Activated CD4-positive, alpha-beta T cell treated with anti-CD3 and anti-CD28 coated beads, Interleukin-2, amount 10 ng/mL, durations not matched to agents 24 days and 14 days (primary cell): ENCODE measurements at places on chromosomes 4 and X. TPM values are rescaled to one million over a fixed set of nuclear protein-coding genes. Genes with fewer than 3 reads are reported as not detected.

ASB12 gene
- not detected in 2 replicates for total RNA-seq

TLR3 gene
- not detected in 2 replicates for total RNA-seq

RTL9 gene
- total RNA-seq: not detected in 2 replicates

MAGEC2 gene
- not detected in 2 replicates for total RNA-seq

PPARGC1A gene
- not detected in 2 replicates for total RNA-seq

LDB2 gene
- not detected in 2 replicates for total RNA-seq

UGT8 gene
- 0.12 TPM in 1 of 2 replicates, not detected in the other for total RNA-seq

UGT2B15 gene
- total RNA-seq: not detected in 2 replicates

USP53 gene
- total RNA-seq: 6.2 and 7.3 TPM in 2 replicates

DMRTC1 gene
- not detected in 2 replicates for total RNA-seq

RHOXF1 gene
- total RNA-seq: not detected in 2 replicates

NAP1L2 gene
- total RNA-seq: 1.9 and 2.1 TPM in 2 replicates

GYG2 gene
- total RNA-seq: not detected in 2 replicates

GPM6B gene
- total RNA-seq: 0.14 TPM in 1 of 2 replicates, not detected in the other

S100P gene
- total RNA-seq: 2.1 and 2.8 TPM in 2 replicates

CXorf51A gene
- not detected in 2 replicates for total RNA-seq
